DMS 273 treated with DMSO at 0.1 percent for 48 hours (cell line): ENCODE measurements at places on chromosomes 11 and 22.

DNA sequence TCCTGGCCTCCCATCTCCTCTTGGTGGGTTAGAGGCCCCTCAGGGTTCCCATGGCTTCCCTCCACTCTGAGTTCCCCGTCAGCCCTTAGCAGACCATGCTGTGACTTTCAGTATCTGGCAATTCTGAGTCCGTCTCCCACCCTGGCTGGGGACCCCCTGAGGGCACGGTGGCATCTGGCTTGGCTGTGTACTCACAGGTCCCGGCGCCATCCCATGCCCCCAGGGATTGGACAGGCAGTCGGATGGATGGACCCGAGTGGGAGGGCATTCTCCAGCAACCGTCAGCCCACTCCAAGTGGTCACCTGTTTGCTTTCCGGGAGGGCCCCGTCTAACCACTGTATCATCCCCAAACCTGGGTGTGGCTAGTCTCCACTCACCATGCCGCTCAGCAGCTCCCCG lies 24.0 kb upstream of the ABCC8 start:
- no peak for DNase-seq

DNA sequence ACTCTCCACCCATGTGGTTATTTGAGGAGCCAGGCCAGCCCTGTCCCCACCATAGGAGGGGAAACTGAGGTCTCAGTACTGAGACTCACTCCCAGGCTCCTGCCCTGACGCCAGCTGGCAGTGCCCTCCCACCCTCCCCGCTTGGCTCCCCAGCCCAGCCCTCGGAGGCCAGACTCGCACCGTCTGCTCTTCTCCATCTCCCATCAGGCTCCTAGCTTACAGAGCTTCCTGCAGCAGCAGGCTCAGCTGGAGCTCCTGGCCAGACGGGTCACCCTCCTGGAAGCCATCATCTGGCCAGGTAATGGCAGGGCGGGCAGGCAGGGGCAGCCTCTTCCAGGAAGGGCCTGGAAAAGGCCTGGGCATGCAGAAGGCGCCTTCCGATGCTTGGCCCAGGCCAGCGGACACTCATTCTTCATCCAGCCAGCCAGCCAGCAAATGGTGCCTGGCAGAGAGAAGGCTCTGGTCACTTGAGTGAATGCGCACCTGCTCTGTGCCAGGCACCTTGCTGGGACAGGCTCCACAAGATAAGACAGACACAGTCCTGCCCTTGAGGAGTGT lies 12.6 kb downstream of the RHBDD3 start:
- DNase-seq: no peak

GRCh38 chr22:41898645-41899044 lies 16.2 kb downstream of the SHISA8 start:
- DNase-seq: no peak

GRCh38 chr11:134120143-134120850 lies 51.4 kb downstream of the JAM3 start:
- DNase-seq: no peak

DNA sequence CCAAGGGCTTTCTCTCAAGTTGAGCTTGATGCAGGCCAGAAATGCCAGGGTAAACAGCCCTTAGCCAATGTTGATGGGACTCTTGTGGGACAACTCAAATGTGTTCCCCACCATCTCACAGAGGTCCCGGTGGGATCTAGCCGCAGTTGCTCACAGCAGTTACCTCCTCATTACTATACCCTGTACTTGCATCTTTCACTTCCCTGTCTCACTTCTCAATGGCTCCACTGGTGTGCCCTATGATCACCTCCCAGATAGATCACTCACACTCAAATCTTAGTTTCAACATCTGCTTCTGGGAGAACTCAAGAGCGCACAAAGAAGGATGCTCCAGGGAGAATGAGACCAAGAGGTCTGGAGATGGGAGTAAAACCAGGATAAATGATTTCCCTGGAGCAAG lies 47.0 kb downstream of the RCN1 start:
- no peak for DNase-seq

- no peak for DNase-seq
These were observed 131.1 kb downstream of the RASSF10 start for GRCh38 chr11:13140028-13140870.

DNA sequence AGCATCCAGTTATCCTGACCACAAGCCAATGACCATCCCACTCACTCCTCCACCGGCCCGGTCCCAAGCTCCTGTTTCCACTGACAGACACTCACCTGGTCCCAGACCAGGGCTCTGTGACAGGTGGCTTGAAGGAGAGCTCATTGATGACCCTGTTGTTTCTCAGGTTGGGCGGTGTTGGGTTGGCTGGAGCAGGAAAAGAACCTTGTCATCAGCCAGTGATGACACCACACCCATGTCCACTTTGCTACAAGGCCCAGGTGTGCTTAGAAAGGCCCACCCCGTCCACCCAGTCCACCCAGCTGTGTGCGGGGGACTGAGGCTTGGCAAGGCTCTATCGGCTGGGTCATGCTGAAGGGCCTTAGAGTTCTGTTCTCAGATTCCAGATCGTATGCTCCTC lies 42.9 kb downstream of the GAB4 start:
- no peak for DNase-seq

DNA sequence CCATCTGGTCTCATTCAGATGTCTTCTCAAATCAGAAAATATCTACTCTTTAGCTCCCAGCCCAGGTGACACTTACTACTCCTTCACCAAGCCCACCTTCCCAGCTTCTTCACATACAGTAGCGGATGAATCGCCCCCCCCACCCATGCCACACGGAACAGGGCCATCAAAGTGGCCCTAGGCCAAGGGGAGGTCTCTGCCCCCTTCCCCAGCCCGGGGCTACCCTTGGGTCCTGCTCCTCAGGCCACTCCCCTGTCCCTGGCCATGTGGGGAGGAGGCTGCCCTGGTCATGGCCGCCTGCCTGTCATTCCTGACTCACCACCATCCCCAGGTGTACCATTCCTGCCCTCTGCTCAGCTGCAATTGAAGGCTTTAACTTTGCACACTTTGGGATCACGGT lies 142.8 kb downstream of the NECTIN1 start:
- DNase-seq: no peak

GRCh38 chr22:27113641-27114040 lies 456.3 kb downstream of the MIAT start:
- no peak for DNase-seq

GRCh38 chr11:6480299-6480914 lies 724 bp downstream of the ARFIP2 start:
- no peak for DNase-seq

DNA sequence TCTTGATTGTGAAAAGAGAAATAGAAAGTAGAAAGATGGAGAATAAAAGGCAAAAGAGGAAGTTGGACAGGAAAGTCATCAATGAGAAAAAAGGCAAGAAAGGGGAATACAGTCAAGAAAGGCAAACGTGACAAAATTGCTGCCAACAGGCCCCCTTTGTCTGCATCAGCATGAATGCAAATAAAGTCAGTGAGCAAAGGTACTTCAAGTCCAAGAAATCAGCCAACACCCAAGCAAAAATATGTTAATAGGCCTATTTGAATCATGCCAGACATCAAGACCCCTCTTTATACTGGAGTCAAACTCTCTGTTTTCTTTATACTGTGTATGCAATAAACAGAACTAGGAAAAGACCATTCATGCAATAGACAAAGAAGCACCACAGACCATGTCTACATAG lies 34.3 kb downstream of the GUCY1A2 start:
- DNase-seq: no peak

DNA sequence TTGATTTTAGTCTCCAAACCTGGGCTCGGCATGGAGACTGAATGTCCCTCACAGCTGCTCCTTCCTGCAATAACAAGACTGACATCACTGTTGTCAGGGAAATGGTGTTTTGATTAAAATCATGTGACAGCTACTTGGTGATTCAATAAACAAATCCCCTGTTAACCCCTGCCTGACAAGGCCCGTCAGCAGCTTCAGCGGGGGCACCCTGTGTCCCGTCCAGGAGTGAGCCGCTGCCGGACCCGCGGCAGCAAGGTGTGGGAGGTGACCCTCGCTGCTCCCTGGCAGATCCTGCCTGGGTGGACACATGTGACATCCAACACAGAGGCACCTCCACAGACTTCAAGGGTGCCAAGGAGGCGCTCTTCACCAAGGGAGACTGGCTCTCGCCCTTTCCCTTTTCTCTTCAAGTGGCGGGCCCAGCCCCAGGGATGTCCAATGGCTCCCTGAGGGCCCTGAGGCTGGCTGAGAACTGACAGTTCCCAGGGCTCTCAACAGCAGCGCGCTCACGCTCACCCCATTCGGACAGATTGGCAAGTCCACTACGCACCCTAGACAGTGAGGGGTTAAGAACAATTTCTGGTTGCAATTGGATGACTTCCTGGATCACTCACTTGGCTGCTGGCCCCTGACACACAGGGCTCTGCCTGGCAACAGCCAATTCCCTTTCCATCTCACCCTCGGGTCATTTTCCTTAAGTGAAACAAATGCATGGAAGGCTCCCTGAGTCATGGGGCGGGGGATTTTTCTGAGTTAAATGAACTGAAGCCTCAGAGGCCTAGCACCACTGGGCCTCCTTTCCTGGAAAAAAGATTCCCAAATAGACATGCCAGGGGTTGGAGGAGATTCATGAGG lies 30.7 kb downstream of the PPP2R1B start:
- peak; percentile 70 for DNase-seq

GRCh38 chr22:23088199-23088604 lies 17.9 kb downstream of the GNAZ start:
- no peak for DNase-seq

DNA sequence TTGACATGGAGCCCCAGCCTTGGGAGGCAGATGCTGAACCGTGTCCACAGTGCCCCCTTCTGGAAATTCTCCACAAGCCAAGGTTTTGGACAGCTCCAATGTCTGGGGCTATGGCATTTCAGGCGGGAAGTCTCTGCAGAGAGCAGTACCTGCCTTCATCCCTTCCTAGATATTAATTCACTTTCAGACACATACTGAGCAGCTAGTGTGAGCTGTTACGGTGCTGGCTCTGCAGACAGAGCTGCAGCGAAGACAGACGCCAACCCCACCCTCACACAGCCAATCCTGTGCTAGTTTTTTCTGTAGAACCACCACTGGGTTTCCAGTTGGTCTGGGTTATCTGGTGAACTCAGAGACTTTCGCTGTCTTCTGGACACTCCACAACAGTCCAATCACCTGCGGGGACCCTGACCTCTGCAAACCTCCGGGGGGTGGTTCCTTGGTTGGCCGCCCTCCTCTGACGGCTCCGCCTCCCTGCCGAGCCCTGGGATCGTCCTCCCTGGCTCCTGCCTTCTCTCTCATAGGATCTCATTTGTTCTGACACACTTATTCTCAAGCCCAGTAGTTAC lies 9.1 kb downstream of the LMF2 start:
- peak; percentile 40 for DNase-seq

DNA sequence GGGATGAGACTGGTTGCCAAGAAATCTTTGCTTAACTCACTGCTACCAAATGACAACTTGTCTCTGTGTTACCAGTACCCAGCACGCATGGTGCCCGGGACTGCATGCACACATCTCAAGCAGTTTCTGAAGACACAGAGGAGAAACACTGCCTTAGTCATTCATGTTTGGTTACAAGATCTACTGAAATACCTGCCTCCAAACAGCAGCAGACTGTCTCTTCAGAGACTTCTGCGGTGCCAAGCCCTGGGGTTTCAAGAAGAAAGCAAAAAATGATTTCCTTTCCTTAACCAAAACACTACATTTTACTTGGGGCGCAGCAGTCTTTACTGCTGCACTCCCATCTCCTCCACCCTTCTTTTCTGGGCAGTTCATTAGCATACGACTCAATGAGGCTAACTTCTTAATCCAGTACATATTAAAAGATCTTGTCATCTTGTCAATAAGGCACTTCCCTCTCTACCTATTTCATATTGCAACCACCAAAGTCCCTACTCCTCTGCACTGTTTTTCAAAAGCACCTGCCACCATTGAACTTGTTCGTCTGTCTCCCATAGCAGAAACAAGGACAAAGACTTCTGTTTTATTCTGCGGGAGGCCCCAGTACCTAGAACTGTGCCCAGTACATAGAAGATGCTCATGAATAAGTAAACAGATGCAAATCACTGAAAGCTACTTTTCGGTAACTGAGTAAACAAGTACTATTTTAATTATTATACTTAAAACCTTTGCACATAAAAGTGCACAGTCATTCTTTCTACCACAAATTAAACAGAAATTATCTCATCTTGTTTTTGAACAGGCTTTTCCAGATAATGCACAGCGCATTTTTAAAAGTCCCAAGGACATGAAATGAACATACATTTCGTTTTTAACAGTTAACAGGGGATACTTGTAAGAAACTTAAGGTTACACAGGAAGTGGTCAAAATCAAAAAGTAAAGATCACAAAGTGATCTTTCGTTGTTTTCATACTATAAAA lies 4.0 kb downstream of the NAP1L4 start:
- no peak for DNase-seq

GRCh38 chr11:34216706-34217105 lies 111.3 kb downstream of the NAT10 start:
- DNase-seq: no peak

- DNase-seq: no peak
These were observed 28.6 kb downstream of the TECTA start for GRCh38 chr11:121129362-121130340.
